ENCODE measurements at places on chromosomes 2 and 18.

DNA sequence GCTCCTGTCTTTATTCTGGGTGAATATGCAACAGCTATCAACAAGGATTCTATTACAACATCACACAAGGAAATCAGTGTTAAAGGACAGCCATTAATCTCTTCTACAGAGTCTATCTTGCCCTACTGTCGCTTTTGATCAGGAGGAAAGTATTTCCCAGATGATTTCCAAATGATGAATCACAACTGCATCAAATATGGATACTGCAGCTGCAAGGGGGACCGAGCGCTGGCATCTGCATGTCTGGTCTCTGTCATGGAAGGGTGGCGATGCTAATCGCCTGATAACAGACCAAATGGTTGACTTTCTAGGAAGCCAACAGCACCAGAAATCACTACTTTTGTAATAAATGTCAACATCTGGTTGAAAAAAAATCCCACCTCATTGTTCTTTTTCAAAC lies 21.2 kb upstream of the OR6B3 start:
- H3K27ac ChIP-seq = no peak overlapping the region
- H3K27me3 ChIP-seq = peaks cover 14% of the 10 kb centered on the region
- H3K4me3 ChIP-seq = no peak overlapping the region
- no peak for DNase-seq

DNA sequence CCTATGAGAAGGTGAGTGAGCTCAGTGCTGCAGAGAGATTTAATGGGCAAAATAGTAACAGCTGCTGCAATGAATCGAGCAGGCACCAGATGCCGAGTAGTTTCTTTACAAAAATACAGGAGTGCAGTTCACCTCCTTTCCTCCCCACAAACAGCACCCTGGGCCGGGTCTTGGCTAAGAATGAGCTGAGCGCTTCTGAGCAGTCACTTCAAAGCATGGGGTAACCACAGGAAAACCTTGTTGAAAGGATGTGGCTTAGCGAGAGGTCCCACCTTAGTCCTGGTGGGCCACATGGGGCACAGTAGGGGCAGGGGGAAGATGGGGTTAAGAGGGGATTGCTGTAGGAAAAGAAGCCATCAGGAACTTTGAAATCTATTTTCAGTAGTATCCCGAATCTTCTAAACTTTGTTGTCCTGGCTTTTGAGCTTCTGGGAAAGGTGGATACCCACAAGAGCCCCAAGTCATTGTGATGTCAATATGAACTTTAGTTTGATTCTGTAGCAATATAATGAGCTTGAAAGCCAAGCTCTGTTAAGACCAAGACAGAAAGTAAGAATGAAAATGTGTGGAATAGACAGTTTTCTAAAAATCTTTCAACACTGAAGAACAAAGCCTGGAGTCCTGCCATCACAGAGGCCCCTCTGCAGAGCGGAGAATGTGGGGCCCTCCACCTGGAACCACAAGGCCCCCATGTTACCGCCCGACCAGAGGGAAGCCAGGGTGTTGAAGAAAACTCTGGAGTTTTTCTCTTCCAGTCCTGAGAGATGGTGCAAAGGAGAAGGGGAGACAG lies 101.0 kb upstream of the ZNF236 start:
- no peaks in the 10 kb centered on the region for H3K36me3 ChIP-seq
- peak overlapping the region; percentile 56 for H3K27ac ChIP-seq
- peaks cover 20% of the 10 kb centered on the region for H3K27me3 ChIP-seq
- peaks cover 40% of the 10 kb centered on the region for H3K4me1 ChIP-seq
- peak; percentile 59 for DNase-seq
- peak overlapping the region; percentile 62 for H3K4me3 ChIP-seq

DNA sequence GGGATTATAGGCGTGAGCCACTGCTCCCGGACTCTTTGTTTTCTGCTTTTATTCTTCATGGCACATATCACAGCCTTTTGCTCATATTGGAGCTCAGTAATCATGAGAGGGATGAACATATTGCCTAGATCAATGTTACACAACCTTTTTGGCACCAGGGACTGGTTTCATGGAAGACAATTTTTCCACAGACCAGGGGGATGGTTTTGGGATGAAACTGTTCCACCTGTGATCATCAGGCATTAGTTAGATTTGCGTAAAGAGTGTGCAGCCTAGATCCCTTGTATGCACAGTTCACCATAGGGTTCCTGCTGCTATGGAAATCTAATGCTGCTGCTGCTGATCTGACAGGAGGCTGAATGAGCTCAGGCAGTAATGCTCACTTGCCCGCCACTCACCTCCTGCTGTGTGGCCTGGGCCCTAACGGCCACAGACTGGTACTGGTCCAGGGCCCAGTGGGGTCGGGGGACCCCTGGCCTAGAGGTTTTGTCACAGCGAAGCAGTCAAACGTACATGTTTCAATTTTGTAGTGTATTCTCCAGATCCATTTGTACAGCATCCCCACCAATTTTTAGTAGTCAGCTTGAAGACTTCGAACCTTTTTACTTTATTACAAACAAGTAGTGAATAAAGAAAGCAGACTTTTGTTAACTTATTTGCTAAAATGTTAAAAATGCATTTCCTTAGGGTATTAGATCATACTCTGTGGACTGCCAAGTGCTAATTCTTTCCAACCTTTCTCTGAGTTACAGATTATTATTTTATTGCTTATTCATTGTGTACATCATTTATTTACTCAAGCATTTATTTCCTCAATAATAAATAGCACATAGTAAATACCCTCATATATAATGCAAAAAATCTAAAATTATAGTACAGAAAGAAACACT lies 6.2 kb downstream of the DAW1 start:
- no peak overlapping the region for H3K27ac ChIP-seq
- DNase-seq = no peak
- no peak overlapping the region for H3K4me3 ChIP-seq
- no peaks in the 10 kb centered on the region for H3K36me3 ChIP-seq
- H3K27me3 ChIP-seq = peaks cover 25% of the 10 kb centered on the region
- no peaks in the 10 kb centered on the region for H3K4me1 ChIP-seq

DNA sequence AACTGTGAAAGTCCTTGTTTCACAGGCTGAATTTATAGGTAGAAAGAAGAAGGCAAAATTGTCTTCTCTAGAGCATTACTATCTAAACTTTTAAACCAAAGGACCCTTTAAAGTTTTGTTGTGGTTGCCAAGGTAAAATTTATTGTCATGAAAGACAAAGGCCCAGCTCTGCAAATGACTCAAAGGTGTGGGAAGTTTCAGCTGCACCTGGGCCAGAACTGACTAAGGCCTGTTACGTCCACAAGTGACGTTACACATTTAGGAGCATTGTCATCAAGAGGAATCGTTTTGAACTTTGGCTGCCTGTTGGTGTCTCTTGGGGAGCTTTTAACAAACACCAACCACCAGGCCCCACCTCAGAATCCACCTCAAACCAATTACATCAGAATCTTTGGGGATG lies 8.1 kb upstream of the DSC3 start:
- H3K36me3 ChIP-seq = no peaks in the 10 kb centered on the region
- H3K4me3 ChIP-seq = no peak overlapping the region
- H3K27me3 ChIP-seq = peaks cover 1% of the 10 kb centered on the region
- DNase-seq = no peak
- H3K27ac ChIP-seq = no peak overlapping the region

GRCh38 chr2:135740206-135740605 lies 1.4 kb upstream of the UBXN4 start:
- peaks cover 26% of the 10 kb centered on the region for H3K4me1 ChIP-seq
- no peak overlapping the region for H3K4me3 ChIP-seq
- H3K36me3 ChIP-seq = peaks cover 7% of the 10 kb centered on the region

DNA sequence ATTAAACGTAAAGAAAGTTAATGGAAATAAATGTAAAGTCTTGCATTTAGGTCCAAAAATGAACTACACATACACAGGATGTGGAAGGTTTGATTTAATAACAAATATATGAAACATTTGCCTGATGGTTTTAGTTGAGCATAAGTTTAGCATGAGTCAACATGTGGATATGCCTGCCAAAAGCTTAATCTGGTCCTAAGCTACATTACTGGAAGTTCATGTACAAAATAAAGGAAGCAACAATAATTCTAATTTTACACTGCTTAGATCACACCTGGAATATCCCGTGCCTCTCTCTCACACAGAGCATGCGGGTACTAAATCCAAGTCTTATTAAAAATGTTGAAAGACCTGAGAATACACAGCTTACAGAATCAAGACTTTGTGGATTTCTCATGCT lies 276.5 kb upstream of the NRP2 start:
- no peaks in the 10 kb centered on the region for H3K4me1 ChIP-seq
- DNase-seq = no peak
- no peaks in the 10 kb centered on the region for H3K36me3 ChIP-seq

- H3K27me3 ChIP-seq = peaks cover 27% of the 10 kb centered on the region
- no peaks in the 10 kb centered on the region for H3K36me3 ChIP-seq
- no peak for DNase-seq
- H3K4me1 ChIP-seq = peaks cover 1% of the 10 kb centered on the region
- no peak overlapping the region for H3K27ac ChIP-seq
- no peak overlapping the region for H3K4me3 ChIP-seq
These were observed 6.4 kb upstream of the SH3BP4 start for GRCh38 chr2:234945339-234945873.

DNA sequence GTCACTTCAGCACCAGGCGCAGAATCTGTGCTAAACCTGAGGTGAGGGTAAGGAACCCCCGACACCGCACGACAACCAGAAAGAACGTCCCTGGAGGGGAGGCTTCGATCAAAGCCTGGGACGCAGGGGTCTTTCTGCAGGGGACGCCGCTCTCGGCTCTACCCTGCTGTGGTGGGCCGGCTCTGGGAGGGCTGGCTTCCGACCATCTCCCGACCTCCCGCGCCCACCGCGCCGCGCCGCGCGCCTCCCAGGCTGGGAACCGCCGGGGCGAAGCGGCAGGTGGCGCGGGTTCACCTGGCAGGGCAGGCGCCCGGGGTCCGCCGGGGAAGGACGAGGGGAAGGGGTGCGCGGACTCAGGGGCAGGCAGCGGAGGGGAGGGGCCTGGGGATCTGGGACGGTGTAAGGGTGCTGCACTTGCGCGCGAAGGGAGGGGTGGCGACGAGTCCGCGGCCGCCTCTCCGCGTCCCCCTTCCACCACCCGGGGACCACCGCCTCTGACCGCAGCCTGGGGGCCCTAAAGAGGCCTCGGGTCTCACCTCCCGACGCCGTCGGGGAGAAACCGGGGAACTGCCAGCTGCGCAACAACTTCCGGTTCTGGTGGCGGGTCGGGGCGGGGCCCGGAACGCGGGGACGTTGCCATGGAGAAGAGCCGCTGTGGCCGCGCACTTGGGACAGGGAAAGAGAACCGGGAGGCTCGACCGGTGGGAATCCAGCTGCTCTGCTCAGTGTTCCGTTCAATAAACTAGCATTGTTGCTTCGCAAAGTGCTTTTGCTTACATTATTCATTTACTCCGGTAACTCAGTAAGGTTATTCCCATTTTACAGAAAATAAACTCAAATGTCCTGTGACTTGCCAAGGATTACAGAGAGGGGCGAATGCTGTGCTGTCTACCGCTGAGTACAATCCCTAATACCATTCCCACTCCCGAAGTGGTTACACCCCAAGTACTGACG lies at the start of gene ZNF396:
ZNF396 (minus strand) TSS at position 596 of the 954 bp plus-strand sequence. CDS start 3,045 bp downstream, outside the sequence.
- H3K4me3 ChIP-seq = peak within 1 kb of the TSS; percentile 78
- peaks cover 10% of the 10 kb centered on the region for H3K4me1 ChIP-seq
- H3K27me3 ChIP-seq = peaks cover 2% of the 10 kb centered on the region
- H3K27ac ChIP-seq = peak within 1 kb of the TSS; percentile 43
- DNase-seq = peak; percentile 78

DNA sequence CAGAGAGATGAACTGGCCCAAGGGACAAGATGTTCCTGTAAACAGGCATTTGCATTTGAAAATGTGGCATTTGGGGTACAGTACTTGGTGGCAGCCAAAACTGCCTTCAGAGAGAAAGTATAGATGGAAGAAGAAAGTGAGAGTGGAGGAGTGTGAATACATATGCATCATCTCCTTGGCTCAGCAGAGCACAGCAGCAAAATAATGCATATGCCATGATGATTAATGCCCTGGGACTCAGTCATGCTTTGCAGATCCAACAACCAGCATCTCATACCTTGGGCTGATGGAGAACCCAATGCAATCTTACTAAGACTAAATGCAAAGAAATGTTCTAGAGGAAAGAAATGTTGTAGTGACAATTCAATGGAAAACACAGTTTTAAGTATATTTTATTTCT lies 29.7 kb upstream of the CYTIP start:
- peaks cover 98% of the 10 kb centered on the region for H3K4me1 ChIP-seq
- no peaks in the 10 kb centered on the region for H3K36me3 ChIP-seq
- peak overlapping the region; percentile 58 for H3K4me3 ChIP-seq
- peak overlapping the region; percentile 91 for H3K27ac ChIP-seq
- no peak for DNase-seq

GRCh38 chr2:207370646-207371045 lies 159.1 kb upstream of the CREB1 start:
- no peak overlapping the region for H3K27ac ChIP-seq
- no peak for DNase-seq
- no peaks in the 10 kb centered on the region for H3K27me3 ChIP-seq
- H3K4me1 ChIP-seq = no peaks in the 10 kb centered on the region
- H3K4me3 ChIP-seq = no peak overlapping the region
- H3K36me3 ChIP-seq = no peaks in the 10 kb centered on the region

DNA sequence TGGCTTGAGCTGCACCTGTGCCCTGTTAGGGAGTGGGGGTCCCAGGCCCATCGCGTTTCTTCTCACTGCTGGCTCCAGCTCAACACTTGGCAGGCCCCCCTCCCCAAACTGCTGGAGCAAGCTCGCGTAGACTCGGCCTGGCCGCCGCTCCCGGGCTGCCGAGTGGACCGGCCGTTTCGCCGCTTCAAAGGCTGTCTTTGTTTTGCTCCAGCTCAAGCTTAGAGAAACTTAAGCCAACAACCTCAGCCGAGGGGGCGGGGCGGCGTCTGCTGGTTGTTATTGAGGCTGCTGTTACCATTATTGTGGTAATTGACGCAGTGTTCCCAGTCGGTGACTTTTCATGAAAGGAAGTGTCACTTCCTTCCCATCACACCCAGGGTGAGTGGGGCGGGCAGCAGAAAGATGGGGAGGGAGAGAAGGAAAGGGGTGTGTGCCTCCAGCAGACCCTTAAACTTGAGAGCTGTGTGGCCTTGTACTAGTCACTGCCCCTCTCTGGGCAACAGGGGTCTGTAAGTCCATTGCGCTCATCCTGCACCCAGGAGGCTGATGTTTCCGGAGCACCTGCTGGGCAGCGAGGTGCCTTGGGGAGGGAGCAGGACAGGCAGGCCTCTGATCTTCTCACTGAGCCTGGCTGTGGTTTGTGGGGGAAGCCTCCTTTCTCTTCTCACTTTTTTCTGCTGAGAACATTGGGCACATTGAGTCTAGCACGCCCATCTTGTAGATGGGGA lies 2.1 kb downstream of the ARID5A start:
- H3K27me3 ChIP-seq = no peaks in the 10 kb centered on the region
- peak overlapping the region; percentile 89 for H3K4me3 ChIP-seq
- H3K27ac ChIP-seq = peak overlapping the region; percentile 96
- H3K36me3 ChIP-seq = peaks cover 41% of the 10 kb centered on the region
- peak; percentile 93 for DNase-seq
- H3K4me1 ChIP-seq = peaks cover 60% of the 10 kb centered on the region

DNA sequence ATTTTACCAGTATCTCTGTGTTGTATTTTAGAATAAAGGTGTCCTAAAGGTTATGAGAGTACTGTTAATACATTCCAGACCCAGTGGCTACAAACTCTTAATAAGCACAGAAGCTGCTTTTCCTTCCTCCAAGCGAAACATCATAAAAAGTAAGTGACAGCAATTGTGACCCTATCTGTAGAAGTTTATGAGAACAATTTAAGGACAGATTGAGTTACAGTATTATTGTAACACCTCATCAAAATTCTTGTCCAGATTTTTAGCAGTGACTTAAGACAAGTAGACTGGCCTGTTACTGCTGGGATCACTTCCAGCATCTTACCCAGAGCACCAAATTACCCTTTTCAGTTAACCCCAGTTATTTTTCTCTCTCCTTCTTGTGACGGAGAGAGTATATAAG lies 154.6 kb downstream of the ERBB4 start:
- no peak overlapping the region for H3K27ac ChIP-seq
- H3K36me3 ChIP-seq = no peaks in the 10 kb centered on the region
- no peak overlapping the region for H3K4me3 ChIP-seq
- H3K27me3 ChIP-seq = no peaks in the 10 kb centered on the region
- DNase-seq = no peak

Data from activated naive CD8-positive, alpha-beta T cell treated with anti-CD3 and anti-CD28 coated beads, Interleukin-2, amount 50 U/mL, for 24 hours (primary cell).